BE2C (cell line): ENCODE measurements at places on chromosomes 3 and 15.
A peak's percentile ranks its signal among the peaks of the same experiment; 100 is the strongest.

- DNase-seq = peak; percentile 72
Observed at GRCh38 chr15:85296615-85297402, 83.6 kb upstream of the AKAP13 start.

DNA sequence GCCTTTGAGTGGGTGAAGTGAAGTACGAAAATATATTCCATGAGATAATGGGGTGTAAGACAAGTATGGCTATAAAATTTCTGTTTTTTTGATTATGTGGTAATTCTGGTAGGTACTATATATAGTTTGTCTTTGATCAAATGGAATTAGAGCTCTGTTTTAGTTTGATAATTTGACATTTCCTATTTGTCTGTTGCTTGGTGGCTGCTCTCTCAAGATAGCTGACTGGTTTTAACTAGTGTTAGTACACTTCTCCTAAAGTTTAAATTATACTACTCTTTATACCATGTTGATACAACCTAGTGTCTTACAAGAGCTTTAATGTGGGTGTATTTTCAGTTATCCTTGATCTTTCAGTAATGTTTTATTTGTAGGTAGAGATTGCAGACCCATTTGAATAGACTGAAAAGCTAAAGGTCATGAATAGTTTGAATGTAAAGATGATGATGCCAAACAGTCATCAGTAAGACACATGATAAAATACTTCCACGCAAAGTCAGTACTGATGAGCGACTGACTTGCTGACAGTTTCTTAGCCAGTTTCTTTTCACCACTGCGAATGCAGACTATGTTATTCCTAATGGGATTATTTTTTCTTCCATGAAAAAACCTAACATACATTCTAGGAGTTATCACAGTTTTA is 15.2 kb downstream of the SACM1L start:
- DNase-seq = no peak

DNA sequence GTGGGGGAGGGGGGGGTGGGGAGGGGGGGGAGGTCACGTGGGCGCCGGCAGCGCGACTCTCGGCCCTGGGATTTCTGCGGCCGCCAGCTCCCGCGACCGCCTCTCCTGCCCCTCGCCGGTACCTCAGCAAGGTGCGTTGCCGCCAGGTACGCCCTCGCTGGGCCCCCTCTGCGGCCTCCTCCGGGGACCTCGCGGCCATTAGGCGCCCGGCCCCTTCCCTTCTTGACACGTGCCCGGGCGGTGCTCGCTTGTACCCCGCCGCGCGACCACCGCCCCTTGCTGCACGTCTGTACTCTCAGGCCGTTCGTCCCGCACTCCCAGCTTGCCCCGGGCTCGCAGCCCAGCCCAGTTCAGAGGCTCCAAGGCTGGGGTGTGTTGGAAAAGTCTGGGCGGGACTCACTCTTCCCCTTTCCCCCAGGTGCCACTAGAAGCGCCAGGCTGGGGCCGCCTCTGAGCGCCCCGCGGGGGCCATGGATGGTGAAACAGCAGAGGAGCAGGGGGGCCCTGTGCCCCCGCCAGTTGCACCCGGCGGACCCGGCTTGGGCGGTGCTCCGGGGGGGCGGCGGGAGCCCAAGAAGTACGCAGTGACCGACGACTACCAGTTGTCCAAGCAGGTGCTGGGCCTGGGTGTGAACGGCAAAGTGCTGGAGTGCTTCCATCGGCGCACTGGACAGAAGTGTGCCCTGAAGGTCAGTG is at the start of gene MAPKAPK3:
TSS of gene MAPKAPK3 (plus strand) at position 56 of the 696 bp plus-strand sequence. CDS start at position 471, 415 bp downstream.
- DNase-seq = no peak

- DNase-seq = no peak
Observed at GRCh38 chr3:25094932-25095685, 333.0 kb upstream of the RARB start.

DNA sequence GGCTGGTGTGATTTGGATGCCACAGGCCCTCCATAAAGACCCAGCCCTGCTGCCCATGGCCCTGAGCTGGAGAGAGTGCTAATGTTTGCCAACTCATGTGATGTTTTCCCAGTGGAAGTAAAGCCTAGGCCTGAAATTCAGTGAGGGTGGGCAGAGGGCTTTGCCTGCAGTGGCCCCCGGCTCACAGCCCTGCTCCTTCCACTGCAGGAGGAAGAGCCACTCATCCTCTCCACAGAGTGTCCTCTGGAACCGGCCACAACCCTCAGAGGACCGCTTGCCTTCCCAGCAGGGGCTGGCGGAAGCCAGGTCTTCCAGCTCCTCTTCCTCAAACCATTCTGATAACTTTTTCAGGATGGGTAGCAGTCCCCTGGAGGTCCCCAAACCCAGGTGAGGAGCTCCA is 13.9 kb upstream of the CPNE9 start:
- DNase-seq = no peak
